Frontal cortex (tissue), 4 donors: ENCODE measurements at places on chromosomes 12 and 14.

DNA sequence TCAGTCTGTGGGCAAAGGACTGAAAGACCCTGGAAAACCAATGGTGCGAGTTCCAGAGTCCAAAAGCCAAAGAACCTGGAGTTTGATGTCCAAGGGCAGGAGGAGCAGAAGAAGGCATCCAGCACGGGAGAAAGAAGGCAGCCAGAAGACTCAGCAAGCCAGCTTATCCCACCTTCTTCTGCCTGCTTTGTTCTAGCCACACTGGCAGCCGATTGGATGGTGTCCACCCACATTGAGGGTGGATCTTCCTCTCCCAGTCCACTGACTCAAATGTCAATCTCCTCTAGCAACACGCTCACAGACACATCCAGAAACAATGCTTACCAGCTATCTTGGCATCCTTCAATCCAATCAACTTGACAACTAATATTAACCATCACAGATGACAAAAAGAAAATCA lies 57.2 kb upstream of the CAPRIN2 start:
- DNase-seq = no peak

GRCh38 chr12:104216521-104216924 lies 944 bp downstream of the TXNRD1 start:
- DNase-seq = no peak

- DNase-seq = no peak
Observed at GRCh38 chr12:12483438-12483837, 79.2 kb downstream of the DUSP16 start.

GRCh38 chr14:24673059-24673458 lies 39.1 kb upstream of the GZMB start:
- no peak for DNase-seq

DNA sequence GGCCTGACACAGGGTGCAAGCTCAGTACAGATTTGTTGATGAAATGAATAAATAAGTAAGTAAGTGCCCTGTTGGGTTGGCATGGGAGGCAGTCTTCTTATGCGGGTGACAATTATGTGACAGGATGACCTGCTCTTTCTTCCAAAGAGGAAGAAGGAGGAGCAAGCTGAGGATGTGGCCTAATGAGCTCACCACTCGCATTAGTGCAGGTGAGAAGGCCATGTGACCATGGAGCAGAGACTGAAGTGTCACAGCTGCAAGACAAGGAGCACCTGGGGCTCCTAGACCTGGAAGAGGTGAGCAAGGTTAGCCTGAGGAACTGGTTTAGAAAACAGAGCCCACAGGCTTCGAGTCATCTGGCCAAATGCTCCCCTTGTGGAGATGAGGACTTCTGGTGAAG lies 34.9 kb downstream of the LRTM2 start:
- no peak for DNase-seq

GRCh38 chr14:84144166-84144565 lies 1385.8 kb upstream of the FLRT2 start:
- no peak for DNase-seq

- no peak for DNase-seq
Observed at GRCh38 chr12:129753586-129753985, 150.2 kb downstream of the TMEM132D start.

DNA sequence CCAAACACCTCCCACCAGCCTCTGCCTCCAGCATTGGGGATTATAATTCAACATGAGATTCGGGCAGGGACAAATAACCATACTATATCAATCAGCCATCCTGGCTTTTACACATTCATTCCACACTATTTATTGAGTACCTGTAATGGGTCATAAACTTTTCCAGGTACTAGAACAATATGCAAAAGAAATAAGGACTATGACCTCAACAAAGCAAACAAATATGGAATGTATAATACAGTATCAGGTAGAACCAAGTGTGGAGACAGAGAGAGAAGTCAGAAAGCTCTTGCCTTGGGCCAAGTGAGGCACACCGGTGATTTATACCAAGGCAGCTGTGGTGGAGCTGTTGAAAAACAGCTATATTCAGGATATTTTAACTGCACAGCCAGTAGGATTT lies 116.3 kb downstream of the TSPAN8 start:
- no peak for DNase-seq

DNA sequence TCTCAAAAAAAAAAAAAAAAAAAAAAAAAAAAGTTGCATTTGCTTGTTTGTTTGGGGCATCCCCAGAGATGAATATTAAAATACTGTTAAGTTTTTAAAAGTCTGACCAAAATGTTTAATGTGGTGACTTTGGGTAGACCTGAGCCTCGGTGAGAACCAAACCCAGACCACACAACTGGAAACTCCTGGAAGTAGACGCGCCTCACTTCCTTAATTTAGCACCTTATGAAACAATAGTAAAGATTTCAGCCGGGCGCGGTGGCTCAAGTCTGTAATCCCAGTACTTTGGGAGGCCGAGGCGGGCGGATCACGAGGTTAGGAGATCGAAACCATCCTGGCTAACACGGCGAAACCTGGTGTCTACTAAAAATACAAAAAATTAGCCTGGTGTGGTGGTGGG lies 9.3 kb downstream of the NFKBIA start:
- no peak for DNase-seq

DNA sequence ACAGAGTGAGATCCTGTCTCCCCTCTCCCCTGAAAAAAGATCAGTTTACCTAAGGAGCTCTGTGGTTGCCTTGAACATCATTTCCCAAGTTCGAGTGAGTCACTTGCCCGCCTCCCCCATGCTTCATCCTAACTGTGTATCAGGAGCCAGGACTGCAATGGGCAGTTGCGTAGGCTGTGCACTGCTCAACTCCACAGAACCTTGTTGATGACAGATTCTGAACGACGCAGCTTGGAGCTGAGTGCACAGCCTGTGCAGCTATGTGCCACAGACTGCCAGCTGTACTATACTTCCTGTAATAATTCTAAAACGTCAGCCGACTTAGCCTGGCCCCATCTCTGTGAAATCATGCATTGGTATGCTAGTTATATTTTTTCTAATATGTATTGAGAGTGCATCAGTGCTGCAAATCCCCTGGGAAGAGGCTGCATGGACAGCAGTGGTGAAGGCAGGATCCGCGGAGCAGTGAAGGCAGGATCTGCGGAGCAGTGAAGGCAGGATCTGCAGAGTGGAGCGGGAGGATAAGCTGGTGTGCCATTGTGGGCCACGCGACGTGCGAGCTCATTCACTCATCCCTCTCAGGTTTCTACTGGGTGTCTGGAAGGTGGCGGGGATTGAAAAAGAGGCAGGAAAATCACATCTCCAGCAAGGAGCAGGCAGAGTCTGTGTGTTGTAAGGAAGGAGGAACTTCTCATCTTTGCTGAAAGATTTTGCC lies 80.8 kb downstream of the GALNT9 start:
- no peak for DNase-seq

GRCh38 chr12:121626853-121627640 lies 717 bp downstream of the ORAI1 start:
- no peak for DNase-seq

DNA sequence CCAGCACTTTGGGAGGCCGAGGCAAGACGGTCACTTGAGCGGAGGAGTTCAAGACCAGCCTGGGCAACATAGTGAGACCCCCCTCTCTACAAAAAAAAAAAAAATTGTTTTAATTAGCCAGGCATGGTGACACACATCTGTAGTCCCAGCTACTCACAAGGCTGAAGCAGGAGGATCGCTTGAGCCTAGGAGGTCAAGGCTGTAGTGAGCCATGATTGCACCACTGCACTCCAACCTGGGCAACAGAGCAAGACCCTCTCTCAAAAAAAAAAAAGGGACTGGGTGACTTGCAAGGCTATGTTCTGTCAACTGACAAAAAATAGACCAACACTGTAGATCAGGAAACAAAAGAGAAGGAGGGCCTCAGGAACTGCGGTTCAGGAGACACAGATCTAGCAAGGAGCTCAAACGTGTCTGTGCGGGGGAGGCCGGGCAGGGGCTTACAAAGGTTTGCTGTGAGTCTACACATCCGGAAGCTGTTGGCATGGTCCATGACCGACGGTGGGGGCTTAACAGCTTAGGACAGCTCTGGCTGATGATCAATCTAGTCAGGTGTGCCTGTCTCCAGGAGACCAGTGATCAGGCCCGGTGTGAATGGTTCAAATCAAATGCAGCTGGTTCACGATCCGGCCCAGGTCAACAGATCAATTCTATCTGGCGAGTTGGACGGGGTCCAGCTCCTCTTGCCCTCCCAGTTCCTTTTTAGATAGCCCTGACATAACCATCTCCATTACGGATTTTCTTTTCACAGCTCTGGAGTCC lies 31.7 kb upstream of the INF2 start:
- DNase-seq = no peak

GRCh38 chr14:81831128-81831820 lies 297.6 kb upstream of the SEL1L start:
- peak; percentile 14 for DNase-seq

DNA sequence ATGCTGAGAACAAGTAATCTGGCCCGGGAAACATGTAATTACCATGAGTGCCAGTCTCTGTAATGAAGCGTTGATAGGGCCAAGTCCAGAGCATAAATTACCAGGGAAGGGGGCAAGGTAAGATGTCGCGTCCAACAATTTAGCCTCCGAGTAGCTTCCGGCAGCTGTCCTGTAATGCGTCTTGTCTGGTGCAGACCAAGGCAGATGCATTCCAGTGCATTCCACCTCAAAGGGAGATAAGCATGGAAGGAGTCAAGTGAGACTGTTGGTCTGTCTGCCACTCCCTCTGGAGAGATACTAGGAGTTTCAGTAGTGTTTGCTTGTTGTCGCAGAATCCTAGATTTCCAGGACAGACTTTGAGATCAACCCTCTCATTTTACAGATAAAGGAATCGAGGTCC lies 218.3 kb downstream of the AACS start:
- DNase-seq = no peak

GRCh38 chr14:64549791-64550620 lies at the start of gene PPP1R36:
Gene PPP1R36, plus strand, starts transcription at chr14:64549961. Its CDS starts 37 bp downstream, at chr14:64549998.
- peak; percentile 47 for DNase-seq

DNA sequence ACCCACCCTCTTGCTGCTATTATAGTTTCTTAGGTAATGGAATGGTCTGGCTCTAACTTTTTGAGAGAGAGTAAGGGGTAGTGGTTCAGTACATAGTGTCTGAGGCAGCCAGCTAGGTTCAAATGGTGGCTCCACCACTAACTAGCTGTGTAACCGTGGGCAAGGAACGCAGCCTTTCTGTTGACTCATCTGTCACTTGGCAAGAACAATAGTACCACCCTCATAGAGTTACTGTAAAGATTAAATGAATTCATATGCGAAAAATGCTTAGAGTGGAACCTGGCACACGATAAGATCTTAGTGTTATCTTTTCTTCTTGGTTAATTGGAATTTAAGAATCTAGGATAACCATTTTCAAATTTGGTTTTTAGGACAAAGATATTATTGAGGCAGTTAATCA lies 14.0 kb downstream of the CCDC62 start:
- DNase-seq = no peak

DNA sequence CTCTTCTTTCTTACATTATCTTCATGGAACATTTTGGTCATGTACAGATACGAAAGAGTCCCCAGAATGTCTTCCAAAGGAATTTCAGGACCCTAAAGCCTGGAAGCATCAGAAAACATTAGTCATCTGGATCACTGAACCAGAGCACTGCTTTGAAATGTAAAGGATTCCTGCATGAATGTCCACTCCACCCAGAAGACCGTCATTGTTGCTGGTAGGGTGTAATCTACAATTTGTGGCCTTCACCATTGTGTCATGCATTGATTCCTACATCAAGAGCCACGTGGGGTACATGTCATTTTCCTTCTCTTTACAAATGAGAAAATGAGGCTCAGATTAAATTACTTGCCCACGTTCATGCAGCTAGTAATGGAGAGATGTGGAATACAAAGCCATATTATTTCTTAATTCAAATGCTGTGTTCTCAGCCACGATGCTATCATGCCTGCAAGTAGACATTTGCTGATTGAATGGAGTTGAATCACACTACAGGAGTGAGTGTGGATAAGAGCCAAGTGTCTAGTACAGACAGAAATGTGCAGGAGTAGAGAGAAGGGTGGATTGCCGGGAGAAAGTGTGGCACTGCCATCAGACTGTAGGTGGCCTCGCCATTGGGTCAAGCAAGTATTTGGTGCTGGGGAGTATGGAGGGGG lies 231.2 kb downstream of the C12orf75 start:
- no peak for DNase-seq

- no peak for DNase-seq
Observed at GRCh38 chr12:119145367-119145766, 33.4 kb upstream of the HSPB8 start.

GRCh38 chr12:66683073-66683472 lies 4.2 kb upstream of the GRIP1 start:
- no peak for DNase-seq

GRCh38 chr14:49008363-49008762 lies 577.8 kb downstream of the RPS29 start:
- no peak for DNase-seq

- no peak for DNase-seq
Observed at GRCh38 chr12:99767809-99768208, 120.3 kb downstream of the GARIN6 start.

DNA sequence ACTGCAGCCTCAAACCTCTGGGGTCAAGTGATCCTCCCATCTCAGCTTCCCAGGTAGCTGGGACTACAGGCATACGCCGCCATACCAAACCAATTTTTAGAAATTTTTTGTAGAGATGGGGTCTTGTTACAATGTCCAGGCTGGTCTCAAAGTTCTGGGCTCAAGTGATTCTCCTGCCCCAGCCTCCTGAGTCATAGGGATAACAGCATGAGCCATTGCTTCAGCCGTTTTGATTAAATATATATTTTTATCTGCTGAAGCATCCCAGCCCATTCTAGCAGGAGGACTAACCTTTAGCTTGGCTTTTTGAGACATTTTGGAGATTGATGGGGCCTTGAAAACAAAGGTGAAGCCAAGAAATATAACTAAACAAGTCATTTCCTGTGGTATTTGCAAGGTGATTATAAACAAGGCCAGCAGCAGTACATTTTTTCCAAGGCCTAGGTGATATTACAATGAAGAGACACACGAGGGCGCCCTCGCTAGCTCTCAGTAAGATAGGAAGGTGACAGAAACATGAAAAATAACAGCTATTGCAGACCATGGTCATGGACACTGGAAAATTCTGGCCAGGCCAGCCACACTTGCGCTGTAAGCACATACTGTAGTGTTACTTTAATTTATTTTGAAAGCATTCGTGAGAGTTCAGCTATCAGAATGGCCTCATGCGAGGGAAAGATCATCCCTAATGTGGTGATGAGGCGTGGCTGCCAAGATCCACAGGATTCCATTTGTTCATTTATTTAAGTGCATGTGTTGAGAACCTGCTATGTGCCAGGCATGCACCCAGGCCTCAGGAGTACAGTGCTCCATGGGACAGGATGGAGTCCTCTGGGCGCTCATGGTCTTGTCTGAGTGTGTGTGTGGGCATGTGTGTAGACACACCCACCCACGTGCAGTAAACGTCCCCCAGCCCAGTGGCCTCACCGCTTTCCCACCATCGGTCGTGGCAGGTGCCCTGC lies 63.5 kb downstream of the DGLUCY start:
- DNase-seq = no peak

DNA sequence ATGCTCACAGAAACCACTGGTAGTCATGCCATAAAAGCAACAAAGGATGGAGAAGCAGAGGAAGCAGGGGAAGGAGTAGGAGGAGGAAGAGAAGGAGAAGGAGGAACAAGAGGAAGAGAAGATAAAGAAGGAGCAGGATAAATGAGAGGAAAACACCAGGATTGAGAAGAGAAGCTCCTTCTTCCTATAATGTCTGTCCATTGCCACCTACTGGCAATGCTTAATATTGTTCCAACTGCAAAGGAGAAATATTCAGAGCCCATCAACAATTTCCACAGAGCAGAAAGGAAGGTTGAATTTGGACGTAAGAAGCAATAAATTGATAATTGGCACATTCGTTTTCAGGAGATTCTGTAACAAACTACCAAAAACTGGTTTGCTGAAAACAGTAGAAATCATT lies 898.4 kb downstream of the SLC16A7 start:
- peak; percentile 3 for DNase-seq
